ENCODE measurements at places on chromosomes 3 and 15. TPM values are rescaled to one million over a fixed set of nuclear protein-coding genes. Genes with fewer than 3 reads are reported as not detected.

- H3K4me1 ChIP-seq, result no peaks in the 10 kb centered on the region
- H3K36me3 ChIP-seq, result no peaks in the 10 kb centered on the region
- no peak for DNase-seq
- no peaks in the 10 kb centered on the region for H3K27me3 ChIP-seq
- no peak overlapping the region for H3K4me3 ChIP-seq
These were observed 3.0 kb downstream of the DZIP1L start for GRCh38 chr3:138112362-138112761.

The NTRK3 gene
- total RNA-seq, result 0.61 TPM

DNA sequence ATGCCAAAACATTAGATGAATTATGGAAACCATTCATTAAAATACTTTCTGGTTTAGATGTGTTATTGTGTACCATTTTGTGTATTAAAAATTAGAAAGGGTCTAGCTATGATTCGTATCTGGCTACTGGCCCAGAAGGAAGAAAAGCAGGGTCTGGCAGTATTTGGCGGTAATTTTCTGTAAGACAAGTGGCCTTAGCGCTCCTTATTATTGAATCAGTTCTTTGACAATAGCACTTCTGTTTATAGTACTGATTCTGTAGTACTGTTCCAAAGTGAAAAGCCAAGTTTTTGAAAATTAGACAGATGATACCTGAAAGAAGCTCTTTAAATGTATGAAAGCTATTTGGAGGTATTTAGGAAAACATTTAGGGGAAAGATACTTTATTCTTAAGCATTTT, 10.2 kb downstream of the GLCE start:
- H3K36me3 ChIP-seq, result no peaks in the 10 kb centered on the region
- no peak overlapping the region for H3K4me3 ChIP-seq
- H3K4me1 ChIP-seq, result no peaks in the 10 kb centered on the region
- no peaks in the 10 kb centered on the region for H3K27me3 ChIP-seq
- H3K27ac ChIP-seq, result no peak overlapping the region

GRCh38 chr3:62260655-62261054, 112.7 kb downstream of the FEZF2 start:
- H3K4me3 ChIP-seq, result no peak overlapping the region
- H3K27me3 ChIP-seq, result no peaks in the 10 kb centered on the region
- no peaks in the 10 kb centered on the region for H3K36me3 ChIP-seq
- no peak overlapping the region for H3K27ac ChIP-seq

The ZNF660 gene
- 0.20 TPM for total RNA-seq

DNA sequence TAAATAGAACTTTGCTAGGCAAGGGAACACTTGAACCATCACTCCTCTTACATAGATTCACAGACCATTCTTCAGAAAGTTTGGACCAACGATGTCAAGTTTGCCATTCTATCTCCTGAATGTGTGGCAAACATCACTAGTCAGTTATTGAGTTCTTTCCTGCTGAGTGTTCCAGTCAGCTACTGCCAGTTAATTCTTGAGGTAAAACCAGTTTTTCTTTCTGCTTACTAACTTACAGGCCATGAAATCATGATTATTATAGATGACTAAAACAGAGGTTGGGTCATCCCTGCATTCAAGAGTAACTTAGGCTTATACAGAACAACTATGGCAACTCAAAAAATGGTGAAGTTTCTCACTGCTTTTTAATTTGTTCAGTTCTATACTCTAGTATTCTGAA, 88.2 kb downstream of the AP4E1 start:
- no peak overlapping the region for H3K27ac ChIP-seq
- H3K27me3 ChIP-seq, result no peaks in the 10 kb centered on the region
- no peak for DNase-seq
- H3K36me3 ChIP-seq, result no peaks in the 10 kb centered on the region
- H3K4me1 ChIP-seq, result no peaks in the 10 kb centered on the region
- no peak overlapping the region for H3K4me3 ChIP-seq

DNA sequence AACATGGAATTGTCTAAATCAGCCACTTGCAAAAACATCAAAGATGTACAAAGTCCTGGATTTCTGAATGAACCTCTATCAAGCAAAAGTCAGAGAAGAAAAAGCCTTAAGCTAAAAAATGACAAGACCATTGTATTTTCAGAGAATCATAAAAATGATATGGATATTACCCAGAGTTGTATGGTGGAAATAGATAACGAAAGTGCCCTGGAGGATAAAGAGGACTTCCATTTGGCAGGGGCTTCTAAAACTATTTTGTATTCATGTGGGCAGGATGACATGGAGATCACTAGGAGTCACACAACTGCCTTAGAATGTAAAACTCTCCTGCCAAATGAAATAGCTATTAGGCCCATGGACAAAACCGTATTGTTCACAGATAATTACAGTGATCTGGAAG, 29.3 kb downstream of the KNL1 start:
- no peak overlapping the region for H3K4me3 ChIP-seq
- H3K36me3 ChIP-seq, result no peaks in the 10 kb centered on the region
- DNase-seq, result no peak
- H3K4me1 ChIP-seq, result no peaks in the 10 kb centered on the region
- no peaks in the 10 kb centered on the region for H3K27me3 ChIP-seq

DNA sequence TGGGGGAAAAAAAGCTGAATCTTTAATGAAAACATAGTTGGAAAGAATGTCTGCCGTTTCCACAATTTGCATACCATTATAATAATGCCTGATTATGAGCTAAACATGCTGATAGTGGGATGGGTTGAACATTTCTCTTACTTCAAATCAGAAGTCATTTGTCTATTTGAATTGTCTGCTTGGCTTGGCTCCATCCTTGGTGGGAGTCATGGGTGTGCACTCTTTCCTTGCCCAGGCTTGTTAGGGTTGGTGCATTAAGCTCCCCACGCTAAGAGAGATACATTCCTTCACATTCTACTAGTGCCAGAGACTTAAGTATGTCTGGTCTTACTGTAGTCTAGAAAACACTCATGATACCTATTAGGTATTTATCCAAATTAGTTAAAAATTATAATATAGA, 121.4 kb upstream of the RARB start:
- no peaks in the 10 kb centered on the region for H3K4me1 ChIP-seq
- no peak overlapping the region for H3K27ac ChIP-seq
- H3K4me3 ChIP-seq, result no peak overlapping the region
- H3K27me3 ChIP-seq, result no peaks in the 10 kb centered on the region
